ENCODE measurements at places on chromosomes 4 and X. TPM values are rescaled to one million over a fixed set of nuclear protein-coding genes. Genes with fewer than 3 reads are reported as not detected.

The BEND2 gene
- total RNA-seq, result not detected

DNA sequence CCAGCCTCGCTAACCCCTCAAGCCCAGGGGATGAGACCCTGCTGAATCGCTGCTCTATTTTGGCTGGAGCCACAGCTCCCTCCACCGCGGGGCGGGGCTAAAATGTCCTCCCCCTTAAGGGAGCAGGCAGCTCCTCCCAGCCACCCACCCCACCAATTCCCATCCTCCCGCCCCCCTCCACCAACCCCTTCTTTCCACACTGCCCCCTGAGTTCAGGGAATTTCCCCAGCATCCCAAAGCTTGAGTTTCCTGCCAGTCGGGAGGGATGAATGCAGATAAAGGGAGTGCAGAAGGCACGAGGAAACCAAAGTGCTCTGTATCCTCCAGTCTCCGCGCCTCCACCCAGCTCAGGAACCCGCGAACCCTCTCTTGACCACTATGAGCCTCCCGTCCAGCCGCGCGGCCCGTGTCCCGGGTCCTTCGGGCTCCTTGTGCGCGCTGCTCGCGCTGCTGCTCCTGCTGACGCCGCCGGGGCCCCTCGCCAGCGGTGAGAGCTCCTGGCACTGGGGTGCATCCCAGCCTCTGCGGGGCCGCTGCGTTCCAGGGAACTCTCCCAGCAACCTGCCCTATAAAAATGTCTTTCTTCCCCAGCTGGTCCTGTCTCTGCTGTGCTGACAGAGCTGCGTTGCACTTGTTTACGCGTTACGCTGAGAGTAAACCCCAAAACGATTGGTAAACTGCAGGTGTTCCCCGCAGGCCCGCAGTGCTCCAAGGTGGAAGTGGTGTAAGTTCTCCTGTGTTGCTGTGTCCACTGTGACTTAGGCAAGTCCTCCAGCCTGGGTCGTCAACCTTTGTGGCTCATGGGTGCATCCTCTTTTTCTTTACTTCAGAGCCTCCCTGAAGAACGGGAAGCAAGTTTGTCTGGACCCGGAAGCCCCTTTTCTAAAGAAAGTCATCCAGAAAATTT is at the start of gene CXCL6:
Gene CXCL6, plus strand, starts transcription at position 306 of the 907 bp plus-strand sequence. Its CDS starts 73 bp downstream, at position 379.
- DNase-seq, result no peak

DNA sequence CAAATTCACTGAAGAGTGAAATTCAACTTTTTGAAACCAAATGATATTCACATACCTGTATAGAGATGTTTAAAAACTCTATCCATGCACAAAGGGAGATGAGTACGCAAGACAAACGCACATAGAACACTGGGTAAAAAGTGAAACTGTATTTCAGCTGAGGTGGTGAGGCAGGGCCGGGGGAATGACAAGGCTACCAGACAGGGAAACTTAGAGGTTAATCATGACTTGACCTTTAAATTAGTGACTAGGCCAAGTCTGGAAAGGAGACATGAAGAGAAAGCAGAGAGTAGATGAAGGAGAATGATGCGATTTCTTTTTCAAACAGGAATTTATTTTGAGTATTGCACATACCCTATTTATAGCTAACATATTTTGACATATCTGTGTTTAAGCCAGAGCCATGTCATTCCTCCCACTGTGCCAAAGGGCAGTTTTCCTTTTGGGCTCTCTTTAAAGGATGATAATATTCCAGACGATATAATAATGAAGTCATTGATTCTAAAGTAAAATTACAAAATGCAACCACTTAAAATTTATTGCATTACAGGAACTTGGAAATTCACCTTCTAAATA is 49.4 kb downstream of the ARHGEF6 start:
- no peak for DNase-seq

- no peak for DNase-seq
These were observed 219.2 kb upstream of the FAT1 start for GRCh38 chr4:186942758-186943377.

The TXK gene
- total RNA-seq, result 1.3 TPM

DNA sequence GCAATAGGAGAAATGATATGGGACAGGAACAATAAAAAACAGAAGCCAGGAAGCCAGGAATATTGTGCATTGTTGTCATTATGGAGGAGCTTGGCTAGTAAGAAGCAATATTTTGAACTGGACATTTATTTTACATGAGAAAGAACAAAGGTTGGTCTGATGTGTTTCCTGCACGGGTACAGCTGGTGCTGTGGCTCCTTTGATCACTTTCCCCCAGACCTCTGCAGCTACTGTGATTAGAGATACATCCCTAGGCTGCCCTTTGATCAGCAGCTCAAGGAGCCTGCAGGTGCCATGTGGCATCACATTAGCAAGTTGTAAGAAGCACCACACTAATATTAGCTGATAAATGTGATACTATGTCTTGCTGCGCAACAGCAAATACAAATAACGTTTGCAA is 2.5 kb downstream of the PDGFC start:
- no peak for DNase-seq

- DNase-seq, result no peak
These were observed 38.5 kb downstream of the LAMTOR3 start for GRCh38 chr4:99855678-99856077.
